Fibroblast of skin of abdomen (primary cell): ENCODE measurements at places on chromosomes 12 and 14.
A peak's percentile ranks its signal among the peaks of the same experiment; 100 is the strongest.

DNA sequence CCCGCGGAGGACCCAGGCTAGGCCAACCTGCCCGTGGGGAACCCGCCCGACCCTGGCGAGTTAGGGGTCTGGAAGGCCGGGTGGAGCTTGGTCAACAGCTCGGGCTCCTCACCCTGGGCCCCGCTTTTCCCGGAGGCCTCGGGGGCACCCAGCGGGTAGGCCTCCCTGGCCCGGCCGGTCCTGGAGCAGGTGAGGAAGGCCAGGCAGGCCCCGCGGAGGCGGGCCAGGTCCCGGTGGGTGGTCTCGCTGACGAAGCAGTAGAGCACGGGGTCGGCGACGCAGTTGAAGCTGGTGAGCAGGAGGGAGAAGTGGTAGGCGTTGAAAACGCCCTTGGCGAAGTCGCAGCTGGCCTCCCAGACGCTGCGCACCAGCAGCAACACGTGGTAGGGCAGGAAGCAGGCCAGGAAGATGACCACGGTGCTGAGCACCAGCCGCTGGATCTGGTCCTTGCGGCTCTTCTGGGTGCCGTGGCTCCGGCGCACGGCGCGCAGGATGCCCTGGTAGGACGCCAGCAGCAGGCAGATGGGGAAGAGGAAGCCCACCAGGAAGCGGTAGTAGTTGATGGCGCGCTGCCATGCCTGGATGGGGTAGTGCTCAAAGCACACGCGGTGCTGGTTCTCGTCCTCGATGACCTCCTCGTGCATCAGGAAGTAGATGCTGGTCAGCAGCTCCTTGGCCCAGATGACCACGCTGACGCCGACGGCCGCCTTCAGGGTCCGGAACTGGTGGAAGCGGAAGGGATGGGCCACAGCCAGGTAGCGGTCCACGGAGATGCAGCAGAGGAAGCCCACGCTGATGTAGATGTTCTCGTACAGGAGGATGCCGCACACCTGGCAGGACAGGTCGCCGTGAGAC is 10.3 kb downstream of the GPR68 start:
- DNase-seq, result no peak

- peak; percentile 9 for DNase-seq
Measured at GRCh38 chr14:52987514-52987913, 36.7 kb upstream of the FERMT2 start.

DNA sequence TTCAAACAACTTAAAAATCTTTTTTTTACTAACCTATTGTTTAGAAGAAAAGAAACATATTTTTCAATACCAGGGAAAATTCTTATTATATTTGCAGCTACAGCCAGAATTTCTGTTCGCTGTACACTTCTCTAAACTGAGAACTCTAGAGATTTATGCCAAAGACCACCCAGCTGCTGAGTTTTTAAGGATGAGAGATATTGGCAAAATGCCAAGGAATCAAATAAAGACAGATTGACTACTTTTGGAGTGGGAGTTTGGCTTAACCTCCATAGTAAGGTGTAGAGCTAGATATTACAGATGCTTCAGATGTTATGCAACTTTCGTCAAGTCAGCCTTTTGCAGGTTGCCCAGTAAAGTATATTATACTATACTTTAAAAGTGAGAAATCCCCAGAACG is 71.8 kb downstream of the TTLL5 start:
- DNase-seq, result no peak

GRCh38 chr12:78580296-78580695 is 284.3 kb upstream of the SYT1 start:
- DNase-seq, result no peak

GRCh38 chr14:52279408-52279807 is 11.9 kb downstream of the PTGDR start:
- peak; percentile 25 for DNase-seq

DNA sequence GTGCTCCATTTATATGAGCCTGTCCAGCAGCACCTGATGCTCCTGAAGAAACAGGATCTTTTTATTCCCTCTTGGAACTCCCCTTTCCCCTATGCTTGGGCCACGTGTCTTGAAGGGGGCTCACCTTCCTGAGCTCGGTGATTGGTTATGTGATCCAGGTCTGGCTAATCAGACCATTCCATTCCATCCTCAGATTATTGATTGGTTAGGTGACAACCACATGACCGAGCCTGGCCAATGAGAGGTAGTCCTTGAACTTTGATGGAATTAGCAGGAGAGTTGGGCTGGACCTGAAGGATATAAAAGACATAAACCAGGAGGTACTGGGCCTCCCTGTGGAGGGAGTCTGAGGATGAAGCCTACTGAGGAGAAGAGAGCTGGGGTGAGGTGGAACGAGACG is 216.6 kb upstream of the LHX5 start:
- DNase-seq, result no peak

DNA sequence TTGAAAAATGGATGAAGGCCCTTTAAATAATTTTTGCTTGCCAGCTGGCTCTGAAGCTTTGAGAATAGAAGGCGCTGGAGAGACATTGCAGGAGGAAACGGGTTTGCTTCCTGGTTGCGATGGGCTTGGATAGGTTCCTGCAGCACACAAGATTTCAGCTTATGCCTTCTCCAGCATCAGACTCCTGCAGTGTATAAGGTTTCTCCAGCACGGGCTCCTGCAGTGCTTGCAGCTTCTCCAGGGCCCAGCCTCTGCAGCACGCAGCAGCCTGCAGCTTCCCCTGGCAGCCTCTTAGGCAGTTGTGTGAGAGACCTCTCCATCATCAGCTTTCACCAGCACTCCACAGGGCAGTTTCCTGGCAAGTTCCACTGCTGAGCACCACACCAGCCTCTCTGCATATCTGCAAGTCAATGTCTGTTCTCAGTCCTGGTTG is 78.7 kb upstream of the ZDHHC17 start:
- peak; percentile 65 for DNase-seq

DNA sequence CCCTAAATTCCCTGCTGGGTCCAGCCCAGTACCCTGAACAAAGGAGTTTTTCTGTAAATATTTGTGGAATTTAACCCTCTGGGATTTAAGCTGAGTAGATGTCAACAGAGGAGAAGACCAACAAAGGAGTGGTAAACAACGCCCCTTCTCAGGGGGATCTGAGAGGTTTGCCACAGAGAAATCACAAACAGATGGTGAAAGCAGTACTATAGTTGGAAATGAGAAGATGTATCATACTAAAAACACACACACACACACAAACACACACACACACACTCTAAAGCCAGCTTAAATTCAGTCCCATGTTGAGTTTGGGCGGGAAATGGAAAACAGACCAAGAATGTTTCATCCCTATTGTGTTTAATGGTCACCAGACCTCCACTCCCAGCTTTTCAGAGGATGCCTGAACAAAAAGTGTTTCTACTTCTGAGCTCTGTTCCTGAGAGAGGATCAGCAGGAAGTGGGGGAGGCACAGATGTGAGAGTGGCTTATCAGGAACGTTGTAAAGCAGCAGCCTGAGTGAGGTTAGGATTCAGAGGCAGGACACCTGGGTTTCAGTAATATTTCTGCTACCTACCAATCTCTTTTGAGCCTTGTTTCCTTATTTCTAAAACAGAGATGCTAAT is 3.2 kb downstream of the BIN2 start:
- DNase-seq, result peak; percentile 56
